ENCODE measurements at places on chromosomes 12 and 14.
A peak's percentile ranks its signal among the peaks of the same experiment; 100 is the strongest.

GRCh38 chr12:6684609-6685008 is 4.6 kb downstream of the ZNF384 start:
- DNase-seq: no peak

DNA sequence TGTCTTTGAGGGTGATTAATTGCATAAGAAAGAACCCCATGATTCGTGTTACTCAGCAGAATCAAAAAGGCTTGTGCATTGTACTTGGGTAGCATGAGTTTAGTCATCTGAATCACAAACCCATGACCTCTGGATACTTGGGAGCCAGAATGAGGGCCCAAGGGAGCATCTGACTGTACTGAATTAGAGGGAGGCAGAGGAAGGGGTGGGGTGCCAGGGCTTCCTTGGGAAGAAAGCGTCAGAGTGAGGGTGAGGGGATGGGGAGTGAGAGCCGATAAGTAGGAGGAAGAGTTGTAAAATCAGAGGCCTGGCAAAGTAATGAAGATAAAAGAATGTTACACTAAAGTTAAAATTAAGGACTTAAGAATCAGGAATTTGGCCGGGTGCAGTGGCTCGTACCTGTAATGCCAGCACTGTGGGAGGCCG is 29.8 kb downstream of the GPRC5D start:
- no peak for DNase-seq

DNA sequence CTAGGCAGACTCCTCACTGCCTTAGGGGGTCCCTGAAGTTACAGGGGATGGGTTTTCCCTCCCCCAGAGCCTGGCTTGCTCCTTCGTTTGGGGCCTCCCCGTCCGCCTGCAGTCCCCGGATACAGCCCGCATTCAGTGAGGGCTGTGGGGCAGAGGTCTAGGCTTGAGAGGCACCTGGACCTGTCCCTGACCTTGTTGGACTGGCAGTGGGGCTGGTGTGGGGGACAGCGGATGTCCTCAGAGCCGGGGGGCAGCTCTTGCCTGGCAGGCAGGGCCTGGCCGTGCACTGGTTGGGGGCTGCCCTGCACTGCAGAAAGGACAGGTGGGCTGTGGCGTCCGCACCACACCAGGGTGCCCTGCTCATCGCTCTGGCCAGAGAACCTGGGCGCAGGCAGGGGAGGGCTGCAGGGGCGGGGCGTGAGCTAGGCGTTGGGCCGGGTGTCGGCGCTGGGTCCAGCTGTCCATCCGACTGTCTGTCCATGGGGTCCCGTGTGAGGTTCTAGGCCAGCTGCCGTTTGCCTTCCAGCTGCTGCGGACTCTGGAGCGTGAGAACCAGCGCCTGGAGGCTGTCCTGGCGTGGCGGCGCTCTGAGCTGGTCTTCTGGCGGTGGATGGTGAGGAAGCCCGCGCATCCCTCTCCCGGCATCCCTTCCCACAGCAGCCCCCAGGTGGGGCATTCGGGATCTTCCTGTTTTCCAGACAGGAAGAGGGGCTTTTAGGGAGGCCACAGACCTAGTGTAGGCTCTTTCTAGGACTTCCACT is 6.0 kb downstream of the TEDC1 start:
- DNase-seq: no peak

- peak; percentile 25 for DNase-seq
Observed at GRCh38 chr12:57519796-57520052, 590 bp downstream of the DDIT3 start.

DNA sequence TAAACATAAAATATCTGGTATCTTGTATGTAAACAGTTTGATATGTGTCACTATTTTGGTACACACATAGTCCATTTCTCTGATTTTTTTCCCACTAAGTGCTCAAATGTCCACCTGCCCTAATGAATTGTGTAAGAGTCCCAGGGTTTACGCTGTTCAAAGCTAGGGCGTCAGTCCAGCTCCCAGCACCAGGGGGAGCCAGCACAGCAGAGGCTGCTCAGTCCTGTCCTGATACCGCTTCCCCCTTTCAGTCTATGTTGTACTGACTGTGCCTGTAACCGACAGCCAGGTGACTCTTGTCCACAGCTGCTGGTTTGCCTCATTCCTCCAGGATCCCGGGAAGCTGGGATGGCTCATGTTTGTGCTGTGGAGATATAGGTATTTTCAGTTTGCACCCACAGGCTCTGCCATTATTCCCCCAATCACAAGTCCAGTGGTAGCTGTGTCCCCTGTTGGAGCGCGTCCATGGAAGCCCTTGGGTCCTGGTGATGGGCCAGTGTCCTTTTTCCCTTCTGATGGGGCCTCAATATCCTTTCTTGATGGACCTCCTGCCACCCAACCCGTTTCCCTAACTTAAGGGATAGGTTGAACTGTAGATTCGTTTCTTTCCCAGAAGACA is 242.0 kb downstream of the NEDD1 start:
- peak; percentile 28 for DNase-seq

- no peak for DNase-seq
Observed at GRCh38 chr12:109541413-109541726, 31.9 kb downstream of the MMAB start.

DNA sequence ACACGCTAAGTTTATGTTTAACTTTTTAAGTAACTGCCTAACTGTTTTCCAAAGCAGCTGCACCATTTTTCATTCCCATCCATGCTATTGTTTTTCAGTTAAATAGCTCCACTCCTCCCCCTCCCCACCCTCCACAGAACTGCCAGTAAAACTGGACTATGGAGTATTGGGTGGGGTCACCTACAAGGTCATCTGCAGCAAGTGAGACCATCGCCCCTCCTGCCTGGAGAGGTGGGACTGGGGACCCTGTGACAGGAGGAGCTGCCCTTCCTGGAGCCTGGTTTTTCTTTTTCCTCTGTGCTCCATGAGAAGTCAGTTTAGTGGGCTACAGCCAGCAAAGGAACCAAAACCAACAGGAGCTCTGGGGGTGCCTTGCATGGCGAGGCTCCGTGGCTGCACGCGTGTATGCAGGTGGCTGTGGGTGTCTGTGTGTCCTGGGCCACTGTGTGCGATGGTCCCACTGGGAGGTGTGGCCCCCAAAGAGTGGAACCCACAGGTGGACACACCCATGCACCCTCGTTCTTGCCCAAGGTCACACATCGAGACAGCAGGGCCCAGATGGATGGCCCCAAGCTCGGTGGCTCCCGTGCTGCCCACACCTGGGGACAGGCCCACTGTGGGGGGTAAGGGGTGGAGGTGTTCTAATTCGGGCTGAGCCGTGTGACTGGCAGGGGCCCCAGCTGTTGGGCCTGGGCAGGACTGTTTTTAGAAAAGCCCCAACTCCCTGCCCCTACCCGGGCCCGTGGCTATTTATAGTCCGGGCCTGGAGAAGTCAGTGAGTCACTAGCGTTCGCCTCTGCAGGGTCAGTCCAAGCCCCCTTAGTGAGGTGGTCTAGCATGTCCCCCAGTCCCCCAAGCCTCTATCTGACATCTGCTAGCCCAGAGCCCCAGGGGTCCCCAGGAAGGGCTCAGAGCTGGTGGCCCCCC is 2.3 kb upstream of the ADSS1 start:
- DNase-seq: no peak

DNA sequence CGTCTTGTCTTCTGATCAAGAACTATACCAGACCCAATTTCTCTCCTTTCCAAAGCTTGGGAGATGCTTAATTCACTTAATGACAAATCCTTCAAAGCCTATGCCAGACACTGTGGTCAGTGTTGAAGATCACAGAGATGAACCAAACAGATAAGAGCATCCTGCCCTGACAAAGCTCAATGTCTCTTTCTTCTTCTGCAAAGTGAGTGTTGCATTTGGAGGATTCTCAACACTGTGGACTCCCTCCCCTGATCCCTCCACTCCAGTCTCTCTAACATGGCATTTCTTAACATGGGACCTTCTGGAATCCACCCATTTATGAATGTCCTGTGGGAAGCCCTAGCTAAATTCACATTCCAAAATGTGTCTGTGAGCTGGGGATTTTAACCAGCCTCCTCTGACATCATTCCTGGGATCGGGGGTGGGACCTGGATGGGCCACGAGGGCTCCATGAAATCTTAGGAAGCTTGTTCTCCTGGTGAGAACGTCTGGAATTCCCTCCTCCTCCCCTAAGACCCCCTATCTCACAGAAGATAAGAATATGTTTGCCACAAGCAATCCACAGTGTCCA is 20.3 kb downstream of the SYNE3 start:
- no peak for DNase-seq

DNA sequence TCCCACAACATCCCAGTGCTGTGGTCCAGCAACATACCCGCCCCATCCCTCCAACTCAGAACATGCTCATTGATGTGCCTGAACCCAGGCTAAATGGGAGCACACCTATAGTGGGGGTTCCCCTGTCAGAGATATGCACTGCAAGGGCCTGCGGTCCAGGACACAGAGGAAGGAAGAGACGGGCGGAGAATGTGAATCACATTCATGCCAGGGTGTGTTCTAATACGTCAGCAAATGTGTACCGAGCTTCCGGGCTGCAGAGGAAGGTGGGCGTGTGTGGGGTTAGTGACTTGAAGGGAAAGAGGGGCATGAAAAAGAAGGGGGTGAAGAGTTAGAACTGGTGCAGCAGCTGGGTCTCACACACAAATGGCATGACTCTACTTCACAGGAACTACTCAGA is 83.7 kb downstream of the DPF3 start:
- DNase-seq: peak; percentile 16

GRCh38 chr14:61560323-61560722 is 135.0 kb upstream of the HIF1A start:
- no peak for DNase-seq

- no peak for DNase-seq
Observed at GRCh38 chr14:55577229-55577628, 2.8 kb upstream of the KTN1 start.

- DNase-seq: no peak
Observed at GRCh38 chr14:46248001-46248630, 403.5 kb downstream of the RPL10L start.

DNA sequence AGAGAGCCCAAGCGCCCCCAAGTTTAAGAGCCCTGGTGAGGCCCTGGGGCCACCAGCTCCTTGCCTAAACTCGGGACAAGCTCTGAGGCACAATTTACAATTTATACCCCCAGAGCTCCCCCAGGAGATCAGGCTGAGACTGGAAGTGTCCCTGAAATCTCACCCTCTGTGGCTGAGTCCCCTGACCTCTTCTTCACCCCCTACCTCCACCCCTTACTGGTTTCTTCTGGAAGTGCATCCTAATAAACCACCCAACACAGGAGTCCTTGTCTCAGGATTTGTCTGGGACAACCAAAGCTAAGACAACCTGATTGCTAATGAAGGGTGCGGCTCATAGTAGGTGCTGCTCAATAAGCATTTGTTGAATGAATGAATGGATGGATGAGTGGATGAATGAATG is 206.4 kb downstream of the BCL11B start:
- no peak for DNase-seq

DNA sequence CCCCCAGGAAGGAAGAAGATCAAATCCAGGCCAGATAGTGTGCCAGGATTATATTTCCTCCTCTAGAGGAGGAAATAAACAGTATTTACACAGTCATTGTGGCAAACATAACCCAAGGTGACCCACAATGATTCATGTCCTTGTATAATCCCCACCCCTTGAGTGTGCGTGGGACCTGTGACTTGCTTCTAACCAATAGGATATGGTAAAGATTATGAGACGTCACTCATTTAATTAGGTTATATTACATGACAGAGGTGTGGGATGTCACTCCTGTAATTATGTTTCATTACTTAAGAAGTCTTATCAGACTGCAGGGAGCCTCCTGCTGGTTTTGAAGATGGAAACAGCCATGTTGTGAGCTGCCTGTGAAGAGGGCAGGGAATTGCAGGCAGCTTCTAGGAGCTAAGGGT is 12.2 kb upstream of the CATSPERB start:
- DNase-seq: no peak

DNA sequence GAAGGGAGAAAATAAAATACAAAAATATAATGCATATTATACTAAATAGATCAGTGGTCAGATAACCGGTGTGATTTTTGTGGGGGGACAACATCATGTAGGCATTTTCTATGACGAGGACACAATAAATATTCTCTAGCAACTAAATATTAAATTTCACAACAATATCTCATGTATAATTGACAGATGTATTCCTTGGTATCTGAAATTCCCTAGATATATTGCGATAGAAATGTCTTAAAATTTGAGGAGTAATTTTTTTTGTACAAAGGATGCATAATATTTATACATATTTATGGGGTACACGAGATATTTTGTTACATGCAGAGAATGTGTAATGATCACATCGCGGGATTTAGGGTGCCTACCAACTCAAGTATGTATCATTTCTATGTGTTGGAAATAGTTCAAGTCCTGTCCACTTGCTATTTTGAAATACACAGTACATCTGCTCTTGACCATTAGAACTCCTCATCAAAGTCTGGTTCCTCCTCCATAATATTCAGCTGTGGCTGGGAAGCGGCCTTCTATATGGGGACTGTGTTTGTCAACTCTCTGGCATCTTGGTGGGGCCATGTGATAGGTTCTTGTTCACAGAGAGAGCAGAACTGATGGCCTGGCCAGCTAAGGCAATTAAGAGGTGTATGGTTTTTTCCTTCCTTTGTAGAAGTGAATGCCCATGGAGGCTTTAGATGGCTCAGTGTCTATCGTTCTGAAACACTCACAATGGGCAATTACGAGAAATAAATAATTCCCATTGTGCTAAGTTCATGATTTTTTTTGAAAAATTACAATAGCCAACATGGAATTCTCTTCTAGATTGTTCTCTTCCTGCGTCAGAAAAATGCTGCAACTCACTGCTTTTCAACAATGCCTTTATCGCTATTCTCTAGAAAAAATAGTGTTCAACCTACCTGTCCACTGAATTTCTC is 8.8 kb downstream of the A2M start:
- DNase-seq: no peak

DNA sequence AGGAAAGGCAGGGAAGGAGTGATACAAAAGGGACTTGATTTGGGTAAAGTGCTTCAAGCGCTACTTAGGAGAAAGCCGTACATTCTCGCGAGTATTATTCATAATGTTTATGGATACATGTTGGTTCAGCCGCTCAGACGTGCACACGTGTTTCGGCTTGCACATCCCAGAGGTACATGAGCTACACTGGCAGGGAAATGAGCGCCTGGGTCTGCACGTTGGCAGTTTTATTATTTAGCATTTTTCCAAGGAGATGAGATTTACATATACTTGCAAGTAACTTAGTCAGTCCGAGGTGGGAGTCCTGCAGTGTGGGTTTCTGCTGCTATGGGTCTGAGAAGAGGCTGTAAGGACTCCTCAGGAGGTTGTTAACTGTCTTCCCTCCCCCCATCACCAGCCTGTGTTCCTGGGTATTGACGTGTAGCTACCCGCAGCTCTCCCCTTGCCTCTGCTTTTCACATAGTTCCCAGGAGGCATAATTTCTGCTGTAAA is 1.5 kb downstream of the PRKCH start:
- no peak for DNase-seq
